ENCODE measurements at places on chromosomes 7 and 10. TPM values are rescaled to one million over a fixed set of nuclear protein-coding genes. Genes with fewer than 3 reads are reported as not detected.

The ELAPOR2 gene
- 21.6 TPM for total RNA-seq

DNA sequence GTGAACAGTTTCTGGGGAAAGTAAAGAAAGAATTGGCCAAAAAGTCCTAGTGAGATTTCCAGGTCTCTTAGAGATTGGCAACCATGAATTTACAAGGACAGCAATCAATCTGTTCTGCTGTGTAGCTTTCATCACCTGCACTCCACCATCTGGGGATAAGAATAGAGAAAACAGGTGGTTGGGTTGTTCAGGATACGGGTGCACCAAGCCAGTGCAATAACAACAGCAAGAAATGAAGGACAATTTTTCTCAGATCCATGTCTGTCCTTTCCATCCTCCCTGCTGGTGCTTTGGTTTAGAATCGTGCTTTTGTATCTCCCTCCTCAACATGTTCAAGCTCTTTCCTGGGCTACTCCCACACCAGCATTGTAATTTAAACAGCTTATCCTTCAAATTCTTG is 787.7 kb downstream of the GRID1 start:
- DNase-seq, result no peak

- DNase-seq, result no peak
These were observed 429.9 kb downstream of the SORCS3 start for GRCh38 chr10:105070952-105071351.

GRCh38 chr7:151824373-151824933 is 52.5 kb downstream of the PRKAG2 start:
- no peak for DNase-seq

DNA sequence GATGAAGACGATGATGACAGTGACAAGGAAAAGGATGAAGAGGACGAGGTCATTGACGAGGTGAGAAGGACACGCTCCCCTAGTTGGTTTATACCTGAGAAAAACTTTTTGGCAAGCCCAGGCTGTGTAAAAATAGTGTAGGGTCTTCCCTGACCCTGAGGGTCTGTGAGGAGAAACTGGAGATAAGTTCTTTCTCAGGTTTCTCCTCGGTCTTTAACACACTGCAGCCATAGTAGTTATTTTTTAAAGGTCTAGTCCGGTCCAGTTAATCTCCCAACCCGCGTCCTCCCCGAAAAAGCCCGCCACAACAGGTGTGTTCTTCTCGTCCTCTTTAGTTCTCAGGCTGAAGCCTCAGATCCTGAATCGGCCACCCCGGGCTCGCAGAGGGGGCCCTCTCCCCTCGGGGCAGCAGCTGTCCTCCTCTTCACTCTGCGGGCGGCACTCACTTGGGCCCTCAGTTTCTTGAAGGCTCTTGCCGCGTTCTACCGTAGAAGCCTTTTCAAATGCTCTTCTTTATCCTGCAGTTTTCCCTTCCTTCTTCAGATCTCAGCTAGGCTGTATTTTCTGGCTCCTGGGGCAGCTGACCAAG is 411 bp downstream of the BCCIP start:
- no peak for DNase-seq

DNA sequence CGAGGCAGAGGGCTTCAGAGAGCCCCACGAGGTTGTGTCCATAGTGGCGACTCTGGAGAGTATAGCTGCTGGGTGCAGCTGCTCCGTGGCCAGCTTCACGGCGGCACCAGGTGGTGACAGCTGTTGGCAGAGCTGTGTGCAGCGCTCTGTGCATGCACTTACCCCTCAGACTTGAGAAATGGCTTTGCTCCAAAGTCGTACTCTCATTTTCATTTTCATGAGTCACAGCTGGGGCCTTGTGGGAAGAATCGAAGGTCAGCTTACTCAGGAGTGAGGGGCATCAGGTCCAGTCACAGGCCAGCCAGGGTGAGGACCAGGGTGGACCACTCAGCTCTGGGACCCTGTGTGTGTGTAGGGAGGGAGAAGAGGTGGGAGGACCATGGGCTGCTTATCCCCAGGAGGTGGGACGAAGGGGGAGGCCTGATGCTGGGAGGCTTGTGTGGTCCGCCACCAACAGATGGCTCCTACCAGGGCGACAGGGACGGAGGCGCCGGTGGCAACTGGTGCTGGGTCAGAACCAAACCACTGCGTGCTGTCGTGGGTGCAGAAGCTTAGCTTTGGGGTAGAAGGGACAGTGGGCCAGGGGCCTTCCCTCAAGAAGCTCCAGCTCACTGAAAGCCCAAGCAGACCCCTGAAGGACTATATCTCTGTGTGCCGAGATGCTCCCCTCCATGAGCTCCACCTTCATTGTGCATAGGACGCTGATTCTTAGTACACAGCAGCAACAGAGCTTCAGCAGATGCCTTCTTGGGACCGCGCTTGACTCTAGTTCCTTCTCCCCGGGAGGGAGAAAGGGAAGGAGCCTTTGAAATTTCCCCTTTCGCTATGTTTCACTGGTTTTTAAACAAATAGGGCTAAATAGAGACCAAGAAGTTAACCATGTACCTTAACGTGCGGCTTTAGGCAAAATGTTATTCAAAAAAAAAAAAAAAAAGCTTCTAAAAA is 225.0 kb downstream of the CELF2 start:
- peak; percentile 27 for DNase-seq

The VAX1 gene
- 1.2 TPM for total RNA-seq

DNA sequence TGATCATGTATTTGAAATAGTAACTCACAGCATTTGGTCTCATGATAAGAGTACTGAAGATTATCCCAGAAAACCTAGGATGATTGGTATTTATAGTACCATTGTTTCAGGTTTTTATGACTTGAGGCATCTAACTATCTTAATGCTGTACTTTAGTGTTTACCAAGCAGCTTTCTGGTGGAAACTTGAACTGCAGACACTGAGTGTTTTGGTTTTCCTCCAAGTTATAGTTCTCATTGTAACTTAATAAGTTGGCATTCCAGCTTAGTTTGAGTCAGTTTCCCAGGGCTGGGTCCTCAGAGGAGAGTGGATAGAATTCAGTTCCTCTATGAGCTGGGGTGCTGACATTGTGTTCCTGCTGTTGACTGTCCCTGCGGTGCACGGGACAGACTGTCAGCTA is 50.4 kb downstream of the SEC23IP start:
- DNase-seq, result no peak

GRCh38 chr10:130350996-130351395 is 214.8 kb downstream of the GLRX3 start:
- DNase-seq, result no peak

DNA sequence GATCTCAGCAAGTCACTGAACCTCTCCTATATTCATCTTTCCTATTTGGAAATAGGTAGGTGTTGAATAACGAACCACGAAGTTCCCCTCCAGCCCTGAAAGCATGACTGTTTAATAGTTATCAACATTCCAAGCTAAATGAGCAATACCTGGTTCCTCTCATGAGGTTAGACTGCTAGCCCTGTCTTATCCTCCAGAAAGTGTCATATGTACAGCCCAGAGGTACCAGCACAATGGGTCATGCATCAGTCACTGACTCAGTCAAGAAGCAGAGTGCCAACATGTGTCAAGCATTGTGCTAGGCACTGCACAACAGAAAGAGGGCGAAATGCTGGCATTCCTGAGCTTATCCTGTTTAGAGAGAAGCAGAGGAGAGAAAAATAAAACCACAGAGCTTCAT is 70.0 kb downstream of the AMPH start:
- DNase-seq, result no peak
